AG10803 (cell line): ENCODE measurements at places on chromosomes 3 and 15.

- DNase-seq = peak; percentile 47
Observed at GRCh38 chr3:43345877-43346276, 59.5 kb downstream of the SNRK start.

GRCh38 chr3:65861718-65862117, 177.0 kb downstream of the MAGI1 start:
- no peak for DNase-seq

DNA sequence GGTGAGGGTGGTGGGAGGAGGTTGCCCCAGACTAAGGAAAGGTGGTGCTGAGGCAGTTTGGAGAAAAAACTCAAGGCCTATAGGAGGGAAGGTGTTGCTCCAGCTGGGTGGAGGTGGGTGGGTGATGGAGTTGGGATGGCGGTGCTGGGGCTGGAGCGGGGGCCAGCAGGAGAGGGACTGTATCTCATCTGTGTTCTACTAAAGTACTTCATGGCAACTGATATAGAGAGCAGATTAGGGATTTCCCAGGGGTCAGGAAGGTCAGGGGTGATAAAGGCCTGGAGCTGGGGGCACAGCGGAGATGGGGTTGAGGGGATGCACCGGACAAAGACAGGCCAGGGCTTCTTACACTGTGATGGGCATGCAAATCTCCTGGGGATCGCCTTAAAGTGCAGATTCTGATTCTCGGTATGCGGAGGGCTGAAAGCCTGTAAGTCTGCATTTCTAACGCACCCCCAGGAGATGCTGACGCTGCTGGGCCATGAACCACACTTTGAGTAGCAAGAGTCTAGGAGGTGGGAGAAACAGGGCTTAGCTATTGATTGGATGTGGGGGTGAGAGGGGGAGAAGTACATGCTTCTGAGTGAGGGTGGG, 4.2 kb downstream of the KLHL40 start:
- no peak for DNase-seq

DNA sequence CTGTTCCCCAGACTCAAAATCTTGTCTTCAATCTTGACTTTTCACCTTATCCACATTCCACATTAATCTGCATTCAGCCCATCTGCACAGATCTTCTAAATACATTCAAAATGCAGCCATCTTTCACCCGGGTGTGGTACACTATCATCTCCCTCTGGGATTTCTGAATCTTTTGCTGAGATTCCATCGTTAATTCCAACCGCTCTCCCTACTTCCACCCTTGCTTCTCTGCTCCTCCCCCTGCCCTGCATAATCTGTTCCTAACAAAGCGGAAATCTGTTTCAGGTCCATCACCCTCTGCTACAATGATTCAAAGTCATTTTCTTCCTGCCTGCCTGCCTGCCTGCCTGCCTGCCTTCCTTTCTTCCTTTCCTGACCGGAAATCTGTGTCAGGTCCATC, 7.9 kb upstream of the GOLGA8B start:
- DNase-seq = no peak

DNA sequence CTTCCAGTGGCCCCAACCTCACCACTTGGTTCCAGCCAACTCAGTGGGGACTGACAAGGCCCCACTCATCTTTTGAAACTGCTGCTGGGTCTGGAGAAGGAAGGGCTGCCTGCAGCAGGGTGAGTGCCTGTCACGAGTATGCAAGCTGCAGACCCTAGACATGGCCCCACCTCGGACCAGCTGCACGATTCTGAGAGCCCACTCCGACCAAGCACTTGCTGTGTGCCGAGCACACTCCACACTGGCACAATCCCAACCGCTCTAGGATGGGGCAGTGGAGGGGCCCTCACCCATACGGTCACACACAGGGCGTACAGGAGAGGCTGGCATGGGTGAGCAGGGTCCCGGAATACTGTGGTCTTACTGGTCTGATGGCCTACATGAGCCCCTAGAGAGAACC, 8.0 kb upstream of the PLXND1 start:
- no peak for DNase-seq

DNA sequence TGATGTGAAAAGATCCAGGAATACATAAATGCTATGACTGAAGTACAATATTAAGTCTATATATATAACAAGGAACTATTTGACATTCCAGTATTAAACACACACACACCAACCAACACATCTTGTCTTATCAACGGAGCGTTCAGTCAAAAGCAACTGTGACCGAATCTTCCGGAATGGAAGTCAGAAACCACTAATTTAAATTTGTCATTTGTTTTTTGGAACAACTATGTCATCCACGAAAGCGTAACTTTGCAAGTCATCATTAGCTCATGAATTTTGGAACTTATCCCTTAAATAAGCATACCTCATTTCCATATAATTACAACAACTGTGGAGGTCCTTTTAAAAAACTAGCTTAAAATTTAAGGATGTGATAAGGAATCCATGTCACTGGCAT, 5.0 kb downstream of the ZNF385D start:
- peak; percentile 25 for DNase-seq

- no peak for DNase-seq
Observed at GRCh38 chr3:189158034-189158433, 13.7 kb upstream of the TPRG1 start.

GRCh38 chr3:33074217-33075067, 22.5 kb downstream of the GLB1 start:
- DNase-seq = peak; percentile 65

GRCh38 chr15:71237456-71238188, 122.4 kb downstream of the THSD4 start:
- DNase-seq = peak; percentile 92

GRCh38 chr3:168341192-168341815, 245.6 kb upstream of the GOLIM4 start:
- DNase-seq = peak; percentile 82

- DNase-seq = no peak
Observed at GRCh38 chr3:58202917-58203360, 7.8 kb downstream of the DNASE1L3 start.

DNA sequence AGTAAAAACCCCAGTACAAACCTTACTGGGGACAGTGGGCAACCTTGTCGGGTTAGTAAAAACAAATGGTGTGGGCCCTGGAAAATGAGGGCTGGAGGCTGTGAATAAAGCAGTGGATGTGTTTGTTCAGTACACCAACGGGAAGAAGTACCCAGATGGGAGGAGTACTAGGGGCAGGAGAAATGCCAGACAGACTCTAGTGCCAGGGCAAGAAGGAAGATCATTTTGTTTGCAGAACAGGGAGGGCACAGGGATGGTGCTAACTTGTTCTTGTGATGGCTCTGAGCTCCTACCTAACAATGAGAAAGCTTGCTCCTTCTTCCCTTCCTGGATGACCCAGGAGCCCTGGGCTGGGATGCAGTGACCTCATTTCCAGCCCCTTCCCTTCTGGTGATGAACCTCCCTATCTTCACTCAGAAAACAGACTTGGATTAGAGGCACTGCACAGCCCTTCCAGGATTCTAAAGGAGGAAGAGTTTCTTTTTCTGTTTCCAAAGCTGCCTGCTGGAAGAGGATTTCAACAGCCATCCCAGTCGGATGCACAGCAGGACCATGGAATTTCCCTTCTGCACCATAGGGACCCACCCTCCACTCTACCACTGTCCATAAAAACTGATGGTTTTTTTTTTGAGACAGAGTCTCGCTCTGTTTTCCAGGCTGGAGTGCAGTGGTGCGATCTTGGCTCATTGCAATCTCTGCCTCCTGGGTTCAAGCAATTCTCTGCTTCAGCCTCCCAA, 6.1 kb downstream of the RASSF1 start:
- no peak for DNase-seq

DNA sequence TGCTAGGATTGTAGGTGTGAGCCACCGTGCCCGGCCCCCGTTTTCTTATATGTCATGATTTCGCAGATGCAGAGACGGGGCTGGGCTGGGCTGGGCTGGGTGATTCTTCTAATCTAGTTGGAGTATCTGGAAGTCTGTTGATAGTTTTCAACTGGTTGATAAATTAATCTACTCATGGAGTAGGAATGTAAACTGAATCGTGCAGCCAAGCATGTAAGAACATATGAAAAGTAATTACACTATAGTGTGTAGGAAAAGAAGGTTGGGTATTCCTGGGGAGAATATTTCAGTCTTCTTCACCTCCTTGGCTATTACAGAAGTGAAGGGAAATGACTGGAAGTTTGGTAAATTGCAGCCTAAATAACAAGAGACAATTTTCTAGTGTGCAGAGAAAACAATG, 82.6 kb upstream of the MAGI1 start:
- DNase-seq = peak; percentile 59

- DNase-seq = no peak
Observed at GRCh38 chr3:80734483-80734882, 966.7 kb upstream of the ROBO1 start.

DNA sequence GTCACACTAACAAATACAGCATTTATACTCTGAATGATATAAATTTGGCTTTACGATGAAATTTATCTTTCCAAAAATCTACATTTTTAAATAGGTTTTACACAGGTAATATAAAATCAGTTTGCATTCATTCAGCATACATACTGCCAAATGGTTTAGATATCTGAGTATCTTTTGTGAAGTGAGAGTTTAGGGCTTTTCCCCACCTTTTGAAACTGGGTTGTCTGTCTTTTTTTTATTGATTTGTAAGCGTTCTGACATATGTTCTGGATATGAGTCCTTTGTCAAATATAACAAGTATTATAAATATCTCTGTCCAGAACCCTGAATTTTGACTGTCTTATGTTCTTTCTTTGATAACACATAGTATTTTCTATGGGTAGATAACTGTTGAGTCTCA, 42.4 kb downstream of the GABPB1 start:
- DNase-seq = no peak

DNA sequence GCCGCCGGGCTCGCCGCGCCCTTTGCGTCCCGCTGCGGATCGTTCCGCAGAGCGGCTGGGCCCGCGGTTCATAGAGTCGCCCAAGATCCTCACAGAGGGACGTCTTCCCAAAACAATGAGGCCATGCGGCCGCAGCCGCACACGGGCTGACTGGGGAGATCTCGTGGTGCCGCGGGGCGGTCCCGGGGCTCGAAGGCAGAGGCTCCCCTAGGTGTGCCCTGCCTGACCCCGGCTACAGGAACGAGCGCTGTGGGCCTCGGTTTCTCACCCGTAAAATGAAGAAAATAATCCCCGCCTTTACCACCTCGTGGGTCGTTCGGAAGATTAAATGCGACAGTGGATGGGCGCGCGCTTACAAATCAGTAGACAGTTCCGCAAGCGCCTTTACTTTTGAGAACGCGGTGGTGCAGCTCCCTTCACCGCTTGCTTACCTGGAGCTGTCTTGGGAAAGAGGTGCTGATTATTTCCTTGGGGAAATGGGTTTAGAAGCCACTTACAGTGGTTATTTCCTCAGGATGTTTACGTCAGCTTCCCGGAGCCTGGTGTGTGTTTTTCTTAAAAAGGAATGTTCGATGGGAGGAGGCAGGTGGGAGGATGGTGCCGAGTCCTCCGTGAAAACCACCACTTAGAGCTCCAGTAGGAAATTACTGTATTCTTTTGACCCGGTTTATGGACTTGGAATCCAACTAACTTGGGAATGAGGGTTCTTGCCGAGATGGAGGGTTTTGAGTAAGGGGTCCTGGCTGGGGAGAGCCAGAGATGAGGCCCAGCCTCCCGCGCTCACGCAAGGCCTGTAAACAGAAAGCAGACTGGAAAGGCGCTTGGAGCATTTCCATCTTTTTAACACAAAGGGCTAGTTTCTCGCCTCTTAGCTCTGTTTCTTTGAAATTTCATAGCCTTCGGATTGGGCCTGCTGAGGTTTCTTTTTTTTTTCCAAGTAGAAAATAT, 1.9 kb upstream of the MEX3B start:
- DNase-seq = no peak

DNA sequence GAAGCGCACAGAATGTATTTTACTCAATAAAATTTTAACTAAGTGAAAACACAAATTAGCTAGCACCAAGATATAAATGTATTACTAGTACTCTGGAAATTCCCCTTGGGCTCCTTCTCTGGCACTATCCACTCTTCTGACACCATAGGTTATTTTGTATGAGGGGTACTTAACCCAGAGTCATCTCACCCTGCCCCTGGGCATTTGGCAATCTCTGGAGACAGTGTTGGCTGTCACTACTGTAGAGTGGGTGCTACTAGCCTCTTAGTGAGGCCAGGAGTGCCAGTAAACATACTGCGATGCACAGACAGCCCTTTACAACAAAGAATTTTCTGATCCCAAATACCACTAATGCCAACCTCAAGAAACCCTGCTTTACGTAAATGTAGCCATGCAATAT, 246.3 kb upstream of the KBTBD8 start:
- DNase-seq = no peak

- DNase-seq = no peak
Observed at GRCh38 chr3:155737844-155738460, 6.9 kb downstream of the PLCH1 start.

GRCh38 chr3:76429581-76430177, 610.2 kb upstream of the ROBO2 start:
- no peak for DNase-seq

DNA sequence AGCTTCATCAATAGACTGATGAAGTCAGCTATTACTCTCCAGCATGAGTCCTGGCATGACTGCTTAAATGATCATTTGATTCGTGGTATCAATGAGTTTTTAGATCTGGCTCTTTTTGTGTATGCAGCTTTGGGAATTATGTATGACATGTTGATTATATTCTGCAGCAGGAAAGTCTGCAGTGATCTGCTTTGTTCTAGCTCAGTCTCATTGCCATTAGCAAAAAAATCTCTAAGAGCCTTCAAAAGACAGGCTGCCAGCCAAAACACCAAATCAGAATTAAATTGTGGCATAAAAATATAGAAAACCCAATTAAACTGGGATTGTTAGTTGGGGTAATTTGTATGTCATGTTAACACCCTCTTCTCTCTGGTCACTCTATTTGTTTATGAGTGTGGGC, 1021.0 kb upstream of the SEMA6D start:
- no peak for DNase-seq

- DNase-seq = no peak
Observed at GRCh38 chr3:189537135-189537534, 94.1 kb upstream of the TP63 start.

GRCh38 chr3:121508389-121508788, 37.4 kb downstream of the POLQ start:
- DNase-seq = no peak

- DNase-seq = no peak
Observed at GRCh38 chr15:41849204-41849603, 10.6 kb downstream of the PLA2G4B start.

DNA sequence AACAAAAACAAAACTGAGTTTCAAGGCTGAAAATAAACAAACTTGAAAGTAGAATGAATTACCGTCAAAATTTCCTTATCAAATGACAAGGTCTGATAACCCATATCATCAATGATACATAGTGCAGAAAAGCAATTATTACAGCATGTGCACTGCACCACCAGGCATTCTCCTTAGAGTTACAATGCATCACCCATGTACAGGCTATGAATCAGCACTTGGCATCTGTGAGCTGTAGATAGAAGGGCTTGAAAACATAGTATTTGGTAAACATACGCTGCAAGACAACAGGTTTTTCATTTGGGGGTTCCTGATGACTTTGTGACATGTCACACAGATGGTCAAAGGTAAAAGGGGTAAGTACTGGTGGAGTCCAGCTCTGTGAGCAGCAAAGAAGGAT, 265.1 kb downstream of the CTNNB1 start:
- no peak for DNase-seq
